ENCODE measurements at places on chromosomes 13 and 19.

DNA sequence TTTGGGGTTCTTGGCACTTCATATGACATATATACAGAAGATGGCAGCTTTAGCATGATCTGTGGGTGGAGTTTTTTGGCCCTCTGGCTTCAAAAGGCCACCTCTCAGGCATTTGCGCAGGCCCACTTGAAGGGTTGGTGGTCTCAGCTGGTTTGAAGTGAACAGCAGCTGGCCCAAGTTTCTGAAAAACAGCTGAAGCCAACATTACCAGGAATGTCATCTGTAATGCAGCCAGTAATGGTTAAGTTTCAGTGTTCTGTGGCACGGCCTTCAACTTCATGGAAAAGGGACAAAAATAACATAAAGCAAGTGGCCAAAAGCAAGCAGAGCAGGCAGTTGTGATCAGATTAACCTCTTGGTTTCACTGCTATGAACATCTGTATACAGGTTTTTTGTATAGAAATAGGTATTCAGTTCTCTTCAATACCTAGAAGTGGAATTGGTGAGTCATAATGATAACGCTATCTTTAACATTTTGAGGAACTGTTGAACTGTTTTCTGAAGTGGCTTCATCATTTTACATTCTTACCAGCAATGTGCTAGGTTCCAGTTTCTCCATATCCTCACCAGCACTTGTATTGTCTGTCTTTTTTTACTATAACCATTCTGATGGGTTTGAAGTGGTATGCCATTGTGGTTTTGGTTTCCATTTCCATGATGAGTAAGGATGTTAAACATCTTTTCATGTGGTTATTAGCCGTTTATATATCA, 245.4 kb downstream of the SHISA2 start:
- DNase-seq: no peak

- DNase-seq: no peak
Observed at GRCh38 chr13:34249546-34250039, 431.6 kb downstream of the RFC3 start.

DNA sequence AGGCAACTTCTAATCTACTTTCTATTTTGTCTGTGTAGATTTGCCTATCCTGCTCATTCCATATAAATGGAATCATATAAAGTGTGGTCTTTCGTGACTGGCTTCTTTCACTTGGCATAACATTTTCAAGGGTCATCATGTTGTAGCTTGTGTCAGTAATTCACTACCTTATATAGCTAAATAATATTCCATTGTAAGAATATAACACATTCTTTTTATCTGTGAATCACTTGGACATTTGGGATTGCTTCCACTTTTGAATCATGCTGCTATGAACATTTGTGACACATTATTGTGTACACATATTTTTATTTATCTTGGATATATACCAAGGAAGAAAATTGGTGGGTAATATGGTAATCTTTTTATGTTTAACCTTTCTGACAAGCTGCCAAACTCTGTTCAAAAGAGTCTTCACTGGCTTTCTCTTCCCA, 89.0 kb upstream of the CSNK1A1L start:
- no peak for DNase-seq

- DNase-seq: peak; percentile 19
Observed at GRCh38 chr13:20400774-20401173, 124.9 kb downstream of the CRYL1 start.

DNA sequence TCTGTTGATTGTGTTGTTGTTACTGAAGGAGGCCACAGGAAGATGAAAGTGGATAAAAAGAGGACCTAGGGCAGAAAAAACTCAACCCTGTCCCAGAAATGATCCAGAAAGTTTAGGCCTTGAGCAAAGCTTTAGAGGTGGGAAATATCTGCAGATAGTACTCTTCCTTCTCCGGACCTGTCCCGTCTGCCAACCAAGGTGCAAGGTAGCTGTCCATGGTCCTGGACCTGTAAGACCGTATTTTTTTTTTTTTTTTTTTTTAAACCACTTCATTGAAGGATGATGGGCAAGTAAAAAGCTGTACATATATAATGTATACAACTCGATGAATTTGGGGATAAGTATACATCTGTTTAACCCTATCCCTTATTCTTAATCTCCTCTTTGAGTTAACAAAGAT, 225.9 kb downstream of the OLFM4 start:
- DNase-seq: no peak

- DNase-seq: no peak
Observed at GRCh38 chr13:112967686-112968379, 1.2 kb upstream of the MCF2L start.

- DNase-seq: no peak
Observed at GRCh38 chr13:78036841-78037240, 118.2 kb upstream of the EDNRB start.

- DNase-seq: no peak
Observed at GRCh38 chr19:32464279-32464678, 58.7 kb downstream of the DPY19L3 start.

GRCh38 chr19:17949956-17950309, 17.0 kb upstream of the KCNN1 start:
- no peak for DNase-seq

- no peak for DNase-seq
Observed at GRCh38 chr13:77715233-77715891, 17.9 kb downstream of the SLAIN1 start.

GRCh38 chr19:46144756-46145155, 3.3 kb upstream of the IGFL2 start:
- no peak for DNase-seq

DNA sequence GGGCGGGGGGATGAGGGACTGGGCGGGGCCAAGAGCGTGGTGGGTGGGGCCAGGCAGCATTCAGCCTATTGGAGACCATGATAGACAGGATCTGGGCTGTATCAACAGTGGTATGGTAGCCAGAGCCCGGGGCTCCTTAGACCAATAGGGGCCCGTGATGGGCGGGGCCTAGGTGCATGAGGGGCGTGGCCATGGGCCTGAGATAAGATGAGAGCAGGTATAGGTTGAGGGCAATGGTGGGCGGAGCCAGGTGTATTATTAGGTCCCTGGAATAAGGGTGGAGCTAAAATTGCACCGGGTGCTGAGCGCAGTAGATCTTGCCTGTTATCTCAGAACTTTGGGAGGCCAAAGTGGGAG, 5.3 kb downstream of the ABCA7 start:
- DNase-seq: no peak

- no peak for DNase-seq
Observed at GRCh38 chr19:50327013-50327412, 2.2 kb downstream of the KCNC3 start.

DNA sequence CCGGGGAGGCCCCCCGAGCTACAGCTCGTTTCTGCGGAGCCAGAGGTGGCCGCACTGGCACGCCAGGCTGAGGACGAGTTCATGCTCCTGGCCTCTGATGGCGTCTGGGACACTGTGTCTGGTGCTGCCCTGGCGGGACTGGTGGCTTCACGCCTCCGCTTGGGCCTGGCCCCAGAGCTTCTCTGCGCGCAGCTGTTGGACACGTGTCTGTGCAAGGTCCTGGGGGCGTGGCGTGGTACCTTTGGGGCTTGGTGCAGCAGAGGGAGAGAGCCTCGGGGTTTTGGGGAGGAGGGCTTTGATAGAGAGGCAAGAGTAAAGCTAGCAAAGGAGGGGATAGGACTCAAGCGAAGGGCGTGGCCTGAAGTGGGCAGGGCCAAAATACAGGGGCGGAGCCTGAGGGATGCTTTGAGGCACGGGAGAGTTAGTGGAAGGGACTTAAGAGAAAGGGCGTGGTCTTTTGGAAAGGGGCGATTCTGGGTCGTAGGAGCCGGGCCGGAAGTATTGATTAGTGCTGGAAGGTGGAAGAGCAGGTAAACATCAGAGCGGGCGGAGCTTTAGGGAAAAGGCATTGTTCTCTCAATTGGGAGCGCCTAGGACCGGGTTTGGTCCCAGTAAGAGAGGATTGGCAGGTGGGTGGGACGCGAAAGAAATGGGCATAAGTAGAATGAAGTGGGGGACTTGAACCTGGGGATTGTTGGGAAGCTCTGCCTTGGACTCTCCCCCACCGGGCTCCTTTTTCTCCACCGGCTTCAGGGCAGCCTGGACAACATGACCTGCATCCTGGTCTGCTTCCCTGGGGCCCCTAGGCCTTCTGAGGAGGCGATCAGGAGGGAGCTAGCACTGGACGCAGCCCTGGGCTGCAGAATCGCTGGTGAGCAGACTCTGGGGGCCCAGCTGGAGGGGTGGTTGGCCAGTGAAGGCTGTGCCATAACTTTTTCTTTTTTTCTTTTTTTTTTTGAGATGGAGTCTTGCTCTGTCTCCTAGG, 1.2 kb downstream of the PPM1N start:
- DNase-seq: peak; percentile 86

GRCh38 chr19:23509686-23510450, 114.6 kb upstream of the ZNF91 start:
- DNase-seq: no peak

- no peak for DNase-seq
Observed at GRCh38 chr13:92735909-92736308, 490.7 kb upstream of the GPC6 start.

- DNase-seq: no peak
Observed at GRCh38 chr13:40159736-40160135, 504.3 kb downstream of the COG6 start.

DNA sequence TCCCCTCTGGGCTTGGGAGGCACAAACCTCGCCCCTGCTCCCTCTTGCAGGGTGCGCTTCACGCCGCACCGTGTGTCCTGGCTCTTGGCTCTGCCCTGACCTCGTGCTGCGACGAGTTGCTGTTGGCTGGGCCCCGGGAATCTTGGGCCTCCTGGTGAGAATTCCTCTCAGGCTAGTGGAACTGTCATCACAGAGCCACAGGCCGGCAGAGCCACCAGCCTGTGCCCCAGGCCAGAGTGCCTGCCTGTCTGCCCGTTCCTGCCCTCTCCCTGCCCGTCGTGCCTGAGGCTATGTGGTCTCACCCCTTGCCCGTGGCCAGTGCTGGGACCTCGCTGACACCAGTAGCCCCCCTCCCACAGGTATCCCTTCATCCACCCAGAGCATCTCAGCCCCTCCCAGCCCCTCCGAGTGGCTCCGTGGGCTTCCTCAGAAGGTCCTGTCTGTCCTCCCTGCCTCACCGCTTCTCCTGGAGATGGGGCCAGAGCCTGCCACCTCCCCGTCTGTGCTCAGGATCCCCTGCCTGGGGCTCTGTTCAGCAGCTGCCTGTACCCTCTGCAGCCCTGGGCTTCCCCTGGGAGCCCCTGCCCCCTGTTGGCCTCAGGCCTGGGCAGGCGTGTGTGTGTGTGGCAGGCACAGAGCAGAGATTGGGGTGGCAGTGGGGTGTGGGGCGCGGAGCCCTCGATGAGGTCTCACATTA, 13.3 kb downstream of the NDUFB7 start:
- no peak for DNase-seq

- no peak for DNase-seq
Observed at GRCh38 chr13:22369840-22370239, 699.0 kb downstream of the FGF9 start.

DNA sequence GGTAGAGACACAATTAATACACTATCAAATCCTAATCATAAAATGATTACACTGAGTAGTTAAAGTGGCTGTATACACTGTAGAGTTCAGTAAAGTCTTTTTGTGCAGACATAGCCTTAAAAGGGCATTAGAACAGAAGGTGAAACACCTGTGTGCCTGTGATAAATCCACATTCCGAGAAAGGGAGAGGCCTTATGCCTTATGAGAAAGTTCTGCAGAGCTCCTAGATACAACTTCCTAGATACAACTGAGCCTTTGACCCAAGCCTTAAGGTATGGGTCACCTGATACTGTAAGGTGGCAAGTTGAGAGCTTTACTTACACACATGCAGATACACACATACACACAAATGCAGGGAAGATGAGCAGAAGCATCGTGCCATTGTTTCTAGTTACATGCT, 6.3 kb downstream of the SERP2 start:
- no peak for DNase-seq

DNA sequence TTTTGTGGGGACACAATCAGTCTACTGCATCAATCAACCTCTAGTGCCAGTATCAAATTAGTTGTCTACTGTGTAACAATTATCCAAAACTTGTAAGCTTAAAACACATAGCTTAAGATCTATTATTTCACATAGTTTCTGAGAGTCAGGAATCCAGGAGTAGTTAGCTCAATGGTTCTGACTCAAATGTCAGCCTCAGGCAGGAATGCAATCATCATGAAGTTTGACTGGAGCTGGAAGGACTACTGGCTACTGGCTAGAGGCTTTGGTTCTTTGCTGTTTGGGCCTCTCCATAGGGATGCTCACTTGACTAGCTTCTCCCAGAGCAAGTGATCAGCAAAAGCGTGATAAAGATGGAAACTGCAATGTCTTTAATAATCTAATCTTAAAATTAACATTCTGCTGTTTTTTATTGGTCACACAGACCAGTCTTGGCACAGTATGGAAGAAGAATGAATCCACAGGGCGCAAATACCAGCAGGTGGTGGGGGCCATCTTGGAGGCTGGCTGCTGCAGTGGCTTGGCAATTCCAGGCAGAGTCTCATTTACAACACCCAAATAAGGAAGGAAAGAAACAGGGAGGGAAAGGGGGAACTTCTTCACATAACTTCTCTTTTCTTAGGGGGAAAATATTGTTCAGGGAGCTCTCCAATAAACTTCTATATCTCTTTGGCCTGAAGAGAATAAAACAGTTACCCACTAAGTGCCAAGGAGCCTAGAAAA, 15.7 kb downstream of the CAB39L start:
- DNase-seq: no peak

DNA sequence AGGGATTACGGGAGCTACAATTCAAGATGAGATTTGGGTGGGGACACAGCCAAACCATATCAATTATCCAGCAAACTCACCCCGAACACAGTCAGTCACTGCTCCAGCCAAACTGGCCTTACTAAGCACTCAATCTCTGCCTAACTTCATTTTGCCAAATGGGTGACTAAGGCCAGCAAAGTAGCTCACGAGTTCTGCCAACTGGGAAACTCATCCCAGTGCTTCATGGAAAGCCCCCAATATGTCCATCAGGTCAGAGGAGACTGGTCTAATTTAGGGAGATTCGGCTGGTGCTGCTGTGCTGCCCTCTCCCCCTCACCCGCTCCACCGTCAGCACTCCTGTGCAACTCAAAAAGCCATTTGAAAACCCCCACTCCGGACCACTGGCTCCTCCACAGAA, 324.0 kb downstream of the FOXO1 start:
- no peak for DNase-seq

GRCh38 chr19:5960005-5961001, 17.6 kb downstream of the RANBP3 start:
- DNase-seq: no peak

GRCh38 chr13:98096059-98096458, 46.8 kb upstream of the FARP1 start:
- DNase-seq: no peak

GRCh38 chr13:99564386-99564785, 63.1 kb downstream of the TM9SF2 start:
- no peak for DNase-seq

GRCh38 chr13:33206945-33207614, 78.5 kb downstream of the STARD13 start:
- DNase-seq: no peak

GRCh38 chr19:40752257-40752781, 1.3 kb downstream of the SNRPA start:
- peak; percentile 69 for DNase-seq

- DNase-seq: no peak
Observed at GRCh38 chr13:73001971-73002370, 56.8 kb upstream of the KLF5 start.

Data from activated CD8-positive, alpha-beta memory T cell treated with anti-CD3 and anti-CD28 coated beads for 24 hours (primary cell).